Choroid plexus epithelial cell (primary cell): ENCODE measurements at places on chromosomes 1 and 21.
A peak's percentile ranks its signal among the peaks of the same experiment; 100 is the strongest.

DNA sequence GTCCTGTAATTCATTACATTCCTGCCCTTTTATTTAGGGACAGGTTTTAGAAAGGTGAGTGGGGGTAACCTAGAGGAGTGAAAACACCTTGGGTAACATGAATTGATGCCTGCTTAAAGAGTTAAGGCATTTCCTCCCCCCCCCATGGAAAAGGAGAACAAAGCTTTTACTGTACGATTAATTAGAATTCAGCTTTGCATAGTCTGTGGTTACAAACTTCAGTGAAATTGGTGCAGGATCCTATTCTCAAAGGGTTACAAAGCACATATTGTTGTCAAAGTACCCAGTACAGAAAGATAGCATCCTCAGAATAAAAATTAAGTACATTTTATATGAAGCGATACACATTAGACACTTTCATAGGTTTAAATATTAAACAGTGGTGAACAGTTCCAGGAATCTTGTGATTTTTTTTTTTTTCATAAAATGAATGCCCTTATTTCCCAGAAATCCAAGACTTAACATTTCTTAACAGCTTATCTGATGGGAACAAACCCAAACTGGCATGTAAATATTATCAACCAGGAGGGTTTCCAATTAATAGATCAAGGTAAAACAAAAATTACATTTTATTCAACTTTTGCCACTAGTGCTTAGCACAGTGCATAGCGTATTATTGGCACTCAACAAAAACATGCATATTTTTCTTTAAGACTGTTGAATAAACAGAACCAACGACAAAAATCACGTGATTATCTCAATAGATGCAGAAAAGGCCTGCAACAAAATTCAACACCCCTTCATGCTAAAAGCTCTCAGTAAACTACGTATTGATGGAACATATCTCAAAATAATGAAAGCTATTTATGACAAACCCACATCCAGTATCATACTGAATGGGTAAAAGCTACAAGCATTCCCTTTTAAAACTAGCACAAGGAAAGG is 172.7 kb downstream of the PDE4B start:
- DNase-seq: no peak

- peak; percentile 36 for DNase-seq
Measured at GRCh38 chr21:17440969-17441368, 71.9 kb upstream of the CXADR start.

DNA sequence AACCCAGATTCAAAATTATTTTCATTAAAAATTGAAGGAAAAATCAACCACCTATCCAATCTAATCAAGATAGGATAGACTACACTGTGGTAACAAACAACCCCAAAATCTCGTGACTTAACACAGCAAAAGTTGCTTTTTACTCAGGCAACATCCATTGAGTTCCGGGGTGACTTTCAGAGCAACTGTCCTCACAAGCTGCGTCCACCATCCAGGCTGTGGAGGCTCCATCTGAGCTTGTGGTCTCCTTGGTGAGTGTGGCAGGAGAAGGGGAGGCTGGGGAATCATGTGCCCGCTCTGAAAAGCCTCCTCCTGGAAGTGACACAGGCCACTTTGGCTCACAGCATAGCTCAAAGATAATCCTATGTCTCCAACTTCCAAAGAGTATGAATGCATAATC is 52.4 kb downstream of the CD2 start:
- DNase-seq: no peak

DNA sequence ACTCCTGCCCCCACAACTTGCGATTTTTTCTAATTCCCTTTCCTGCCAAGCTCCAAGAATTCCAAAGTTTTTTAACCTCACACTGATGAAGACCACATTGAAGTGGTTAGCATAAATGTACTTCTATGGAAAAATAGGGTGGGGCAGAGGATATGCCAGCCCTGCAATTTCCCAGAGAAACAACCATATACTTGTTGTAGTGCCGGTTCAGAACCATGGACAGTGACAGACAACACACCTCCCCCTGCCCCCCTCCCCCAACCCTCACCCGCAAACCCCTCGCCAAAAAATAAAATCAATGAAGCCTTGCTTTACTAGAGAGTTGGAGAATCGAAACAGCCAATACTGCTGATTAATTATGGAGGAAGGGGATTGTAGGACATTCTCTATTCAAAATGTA is 109.5 kb upstream of the GRIK3 start:
- DNase-seq: no peak

GRCh38 chr1:200866521-200866920 is 6.3 kb upstream of the GPR25 start:
- peak; percentile 45 for DNase-seq

GRCh38 chr1:15756143-15757015 is 2.2 kb upstream of the FBLIM1 start:
- no peak for DNase-seq

DNA sequence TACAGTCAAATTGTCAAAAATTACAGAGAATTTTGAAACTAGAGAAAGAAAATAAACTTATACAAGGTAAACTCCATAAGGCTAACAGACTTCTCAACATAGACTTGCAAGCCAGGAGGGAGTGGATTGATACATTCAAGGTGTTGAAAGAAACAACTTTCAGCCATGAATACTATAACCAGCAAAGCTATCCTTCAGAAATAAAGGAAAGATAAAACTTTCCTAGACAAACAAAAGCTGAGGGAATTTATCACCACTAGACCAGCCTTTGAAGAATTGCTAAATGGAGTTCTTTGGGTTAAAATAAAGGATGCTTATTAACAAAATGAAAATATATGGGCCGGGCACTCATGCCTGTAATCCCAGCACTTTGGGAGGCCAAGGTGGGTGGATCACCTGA is 52.7 kb downstream of the C1orf185 start:
- no peak for DNase-seq

GRCh38 chr21:39659070-39659815 is 46.5 kb downstream of the B3GALT5 start:
- no peak for DNase-seq
